ENCODE measurements at places on chromosomes 3 and 15. TPM values are rescaled to one million over a fixed set of nuclear protein-coding genes. Genes with fewer than 3 reads are reported as not detected.

Gene ATG7
- 54.1 TPM for total RNA-seq

- no peak for DNase-seq
- peaks cover 10% of the 10 kb centered on the region for H3K27me3 ChIP-seq
- H3K4me1 ChIP-seq: no peaks in the 10 kb centered on the region
- no peak overlapping the region for H3K4me3 ChIP-seq
- no peak overlapping the region for H3K27ac ChIP-seq
Observed at GRCh38 chr3:44252332-44252959, 10.8 kb downstream of the TOPAZ1 start.

DNA sequence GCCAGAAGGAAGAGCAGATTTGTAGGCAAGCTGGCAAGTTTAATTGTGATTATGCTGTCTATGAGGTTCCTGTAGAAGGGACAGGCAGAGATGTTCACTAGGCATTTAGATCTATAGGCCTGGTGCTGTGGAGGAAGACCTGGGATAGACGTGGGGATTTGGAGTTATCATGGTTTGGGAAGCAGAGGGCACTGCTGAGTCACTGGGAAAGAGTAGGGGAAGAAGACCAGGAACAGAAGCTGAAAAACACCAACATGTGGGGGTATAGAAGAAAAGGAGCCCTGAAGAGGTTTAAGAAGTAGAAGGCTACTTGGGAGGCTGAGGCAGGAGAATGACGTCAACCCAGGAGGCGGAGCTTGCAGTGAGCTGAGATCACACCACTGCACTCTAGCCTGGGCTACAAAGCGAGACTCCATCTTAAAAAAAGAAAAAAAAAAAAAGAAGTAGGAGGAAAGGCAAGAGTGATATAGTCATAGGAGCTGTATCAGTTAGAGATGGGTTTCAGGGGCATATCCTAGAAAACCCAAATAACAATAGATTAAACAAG lies 19.3 kb downstream of the GRK7 start:
- no peak overlapping the region for H3K4me3 ChIP-seq
- H3K27ac ChIP-seq: no peak overlapping the region
- peaks cover 16% of the 10 kb centered on the region for H3K27me3 ChIP-seq
- no peak for DNase-seq
- H3K36me3 ChIP-seq: no peaks in the 10 kb centered on the region

- no peak overlapping the region for H3K27ac ChIP-seq
- H3K4me3 ChIP-seq: no peak overlapping the region
- peaks cover 13% of the 10 kb centered on the region for H3K4me1 ChIP-seq
- H3K27me3 ChIP-seq: peaks cover 21% of the 10 kb centered on the region
Observed at GRCh38 chr3:46335541-46335940, 18.4 kb upstream of the CCR2 start.

GRCh38 chr3:105322570-105323273 lies 44.0 kb upstream of the ALCAM start:
- H3K4me3 ChIP-seq: no peak overlapping the region
- no peaks in the 10 kb centered on the region for H3K4me1 ChIP-seq
- DNase-seq: no peak
- H3K27ac ChIP-seq: no peak overlapping the region

DNA sequence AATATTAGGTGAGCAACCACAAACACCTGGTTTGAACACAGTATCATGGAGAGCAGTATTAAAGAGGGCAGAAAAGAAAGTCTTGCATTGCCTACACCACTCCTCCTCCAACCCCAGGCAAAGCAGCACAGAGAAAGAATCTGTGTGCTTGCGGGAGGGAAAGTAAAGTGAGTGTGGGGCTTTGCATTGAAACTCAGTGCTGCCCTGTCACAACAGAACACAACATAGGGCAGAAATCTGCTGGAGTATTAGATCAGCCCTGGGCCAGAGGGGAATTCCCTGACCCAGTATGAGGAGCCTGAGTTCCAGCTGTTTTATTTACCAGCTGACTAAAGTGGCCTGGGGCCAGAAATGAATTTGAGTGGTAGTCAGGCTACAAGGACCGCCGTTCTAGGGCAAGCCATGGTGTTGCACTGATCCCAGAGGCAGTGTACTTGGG lies 75.5 kb downstream of the SPATA16 start:
- no peaks in the 10 kb centered on the region for H3K4me1 ChIP-seq
